Caki2 (cell line): ENCODE measurements at places on chromosomes 7 and 10.

DNA sequence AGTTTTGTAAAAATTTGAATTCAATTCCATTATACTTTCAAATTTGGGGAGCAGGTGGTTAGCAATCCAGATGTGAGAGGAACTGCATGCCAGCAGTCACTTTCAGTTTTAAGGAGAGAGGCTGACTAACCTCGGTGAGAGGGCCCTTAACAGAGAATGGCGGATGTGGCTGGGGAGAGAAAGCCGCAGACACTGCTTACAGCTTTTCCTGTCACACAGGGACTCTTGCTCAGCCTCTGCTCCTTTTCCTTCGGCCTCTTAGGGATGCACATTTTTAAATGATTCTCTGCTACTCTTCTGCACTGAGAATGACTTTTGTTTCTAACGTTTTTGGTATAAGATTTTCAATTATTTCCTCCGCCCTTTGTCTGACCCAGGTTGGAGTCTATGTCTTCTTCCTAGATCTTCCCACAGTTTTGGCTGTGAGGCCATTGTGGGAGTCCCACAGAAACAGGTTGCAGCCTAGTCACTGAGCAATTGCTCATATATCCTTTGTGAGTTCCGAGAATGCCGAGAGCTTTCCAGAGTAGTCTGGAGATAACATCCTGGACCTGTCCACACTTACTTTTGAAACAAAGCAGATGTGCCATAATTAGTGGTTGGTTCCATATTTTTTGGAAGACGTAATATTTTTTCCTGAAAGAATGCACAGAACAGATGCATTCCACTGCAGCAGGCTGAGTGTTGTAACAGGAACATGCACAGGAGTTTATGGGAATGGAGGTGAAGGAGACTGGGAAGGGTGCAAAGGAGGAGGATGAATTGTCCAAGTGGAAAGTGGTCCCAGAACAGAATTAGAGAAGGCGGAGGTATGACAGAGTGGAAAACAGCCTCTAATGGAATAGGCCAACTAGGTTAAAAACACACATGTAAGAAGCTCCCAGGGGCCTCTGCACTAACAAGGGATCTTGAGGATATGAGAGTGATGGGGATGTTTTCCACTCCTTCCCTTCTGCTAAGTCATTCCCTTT is 168.0 kb upstream of the ZNF32 start:
- no peak for DNase-seq

- no peak for DNase-seq
These were observed 94.3 kb downstream of the OSBPL3 start for GRCh38 chr7:24885716-24886115.

GRCh38 chr10:75540981-75541380 is 109.6 kb downstream of the LRMDA start:
- DNase-seq = no peak

DNA sequence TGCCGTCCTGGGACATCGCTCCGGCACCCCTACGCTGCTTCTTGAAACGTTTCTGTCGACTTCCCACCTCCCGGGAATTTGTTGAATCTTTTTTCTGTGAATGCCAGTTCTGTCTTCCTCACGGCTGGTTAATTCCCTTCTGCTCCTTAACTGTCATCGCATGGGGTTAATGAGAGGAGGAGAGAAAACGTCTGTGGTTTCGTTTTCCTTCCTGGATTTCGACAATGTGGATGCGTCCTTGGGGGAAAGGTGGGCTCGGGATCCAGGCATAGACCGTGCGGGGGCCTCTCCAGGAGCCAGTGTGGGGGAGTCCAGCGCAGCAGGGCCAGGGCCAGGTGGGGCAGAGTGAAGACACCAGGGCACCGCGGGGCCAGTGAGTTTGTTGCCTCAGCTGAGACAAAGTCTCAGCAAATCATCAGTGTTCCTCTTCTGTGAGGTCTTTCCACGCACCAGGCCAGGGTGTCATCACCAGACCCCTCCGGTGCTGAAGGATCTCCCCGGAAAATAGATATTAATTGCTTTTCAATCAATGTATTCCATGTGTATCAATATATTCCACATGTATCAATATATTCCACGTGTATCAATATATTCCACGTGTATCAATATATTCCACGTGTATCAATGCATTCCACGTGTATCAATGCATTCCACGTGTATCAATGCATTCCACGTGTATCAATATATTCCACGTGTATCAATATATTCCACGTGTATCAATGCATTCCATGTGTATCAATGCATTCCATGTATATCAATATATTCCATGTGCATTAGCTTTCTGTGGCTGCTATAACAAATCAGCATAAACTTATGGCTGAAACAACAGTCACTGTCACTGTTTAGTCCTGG is 33.7 kb upstream of the CFAP46 start:
- no peak for DNase-seq

GRCh38 chr7:33854178-33854577 is 51.2 kb upstream of the BMPER start:
- DNase-seq = no peak

DNA sequence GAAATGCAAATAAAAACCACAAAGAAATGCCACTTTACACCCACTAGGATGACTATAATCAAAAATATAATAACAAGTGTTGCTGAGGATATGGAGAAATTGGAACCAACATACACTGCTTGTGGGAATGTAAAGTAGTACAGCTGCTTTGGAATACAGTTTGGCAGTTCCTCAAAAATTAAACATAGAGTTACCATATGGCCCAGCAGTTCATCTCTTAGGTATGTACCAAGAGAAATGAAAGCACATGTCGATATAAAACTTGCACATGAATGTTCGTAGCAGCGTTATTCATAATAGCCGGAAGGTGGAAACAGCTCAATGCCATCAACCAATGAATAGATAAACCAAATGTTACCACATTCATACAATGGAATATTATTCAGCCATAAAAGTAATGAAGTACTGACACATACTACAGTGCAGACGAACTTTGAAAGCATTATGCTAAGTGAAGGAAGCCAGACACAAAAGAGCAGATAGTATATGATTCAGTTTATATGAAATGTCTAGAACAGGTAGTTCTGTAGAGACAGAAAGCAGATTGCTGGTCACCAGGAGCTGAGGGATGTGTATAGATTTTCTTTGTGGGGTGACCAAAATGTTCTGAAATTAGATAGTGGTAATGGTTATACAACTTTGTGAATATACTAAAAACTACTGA is 12.4 kb downstream of the BCAP29 start:
- no peak for DNase-seq

GRCh38 chr7:35792472-35792871 is 8.4 kb upstream of the SEPTIN7 start:
- no peak for DNase-seq

GRCh38 chr7:138308136-138308535 is 151.9 kb upstream of the TRIM24 start:
- no peak for DNase-seq

DNA sequence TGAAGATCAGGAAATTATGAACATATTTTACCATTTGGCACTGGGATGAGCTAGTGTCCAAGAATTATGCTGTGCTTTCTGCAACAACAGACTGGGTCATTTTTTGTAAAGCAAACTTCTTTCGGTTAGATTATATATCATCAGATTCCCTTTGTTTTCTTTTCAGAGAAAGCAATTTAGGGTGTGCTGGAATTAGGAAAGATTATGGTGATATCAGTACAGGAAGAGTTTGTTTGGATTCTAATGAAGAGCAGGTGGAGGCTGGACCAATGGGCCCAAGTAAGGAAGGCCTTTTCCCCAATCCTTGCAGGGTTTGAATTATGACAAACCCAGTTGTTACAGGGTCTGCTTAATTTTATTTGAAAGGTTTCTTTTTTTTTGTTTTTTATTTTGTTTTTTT is 1092.8 kb downstream of the KCNMA1 start:
- DNase-seq = no peak

- DNase-seq = no peak
These were observed 220.0 kb upstream of the DPP6 start for GRCh38 chr7:153832160-153832559.

DNA sequence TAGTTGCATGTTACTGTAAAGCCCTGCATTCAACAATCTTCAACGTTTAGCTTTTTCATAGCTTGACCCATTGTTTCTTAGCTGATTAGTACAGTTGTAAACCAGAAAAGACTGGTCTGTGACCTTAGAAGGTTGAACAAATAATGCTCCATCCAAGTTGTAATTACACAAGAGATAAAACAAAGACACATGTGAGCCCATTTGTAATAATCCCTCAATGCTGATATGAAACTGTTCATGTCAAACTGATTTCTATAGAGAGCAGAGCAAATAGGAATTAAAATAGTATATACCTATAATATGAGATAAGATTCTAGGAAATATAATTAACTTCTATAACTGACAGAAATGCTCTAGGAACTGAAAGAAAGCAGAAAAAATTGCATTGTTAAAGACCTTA is 94.7 kb upstream of the SLC25A13 start:
- DNase-seq = no peak

DNA sequence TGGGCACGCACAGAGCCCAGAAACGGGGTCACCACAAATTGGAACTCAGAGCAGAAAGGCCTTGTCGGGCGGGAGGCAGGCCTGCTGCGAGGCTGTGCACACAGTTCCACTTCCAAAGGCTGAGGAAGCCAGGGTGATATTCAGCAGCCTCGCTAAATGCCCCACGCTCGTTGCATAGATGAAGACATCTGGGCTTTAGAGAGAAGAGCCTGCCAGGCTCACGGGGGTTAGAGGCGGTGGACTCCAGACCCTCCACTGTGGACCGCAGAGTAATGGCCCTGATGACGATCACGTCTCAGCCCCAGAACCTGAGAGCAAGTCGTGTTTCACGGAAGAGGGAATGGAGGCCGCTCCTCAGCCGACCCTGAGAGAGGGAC is 104.2 kb downstream of the DNAJB6 start:
- no peak for DNase-seq

DNA sequence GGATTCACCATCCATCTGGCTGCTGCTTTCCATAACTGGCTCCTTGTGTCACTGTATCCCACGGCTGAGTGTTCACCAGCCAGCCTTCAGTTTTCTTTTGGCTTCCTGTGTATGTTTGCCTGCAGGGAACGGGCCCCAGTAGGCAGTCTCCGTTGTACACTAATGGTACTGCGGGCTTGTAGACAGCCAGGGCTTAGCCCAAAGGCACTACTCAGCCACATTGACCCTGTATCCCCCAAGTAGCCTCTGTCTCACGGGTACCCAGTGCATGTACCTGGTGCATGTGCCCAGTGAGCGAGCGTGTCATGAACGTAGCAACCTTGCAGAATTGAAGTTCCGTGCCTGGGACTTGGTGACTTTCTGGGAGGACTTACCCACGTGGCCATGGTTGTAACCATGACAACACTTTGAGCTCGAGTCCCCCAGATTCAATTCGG is 6.1 kb downstream of the PFKFB3 start:
- no peak for DNase-seq

GRCh38 chr10:7406712-7407333 is 4.0 kb downstream of the SFMBT2 start:
- DNase-seq = no peak

GRCh38 chr10:116185199-116185867 is 87.7 kb downstream of the GFRA1 start:
- DNase-seq = no peak
